ENCODE measurements at places on chromosomes 5 and 9. TPM values are rescaled to one million over a fixed set of nuclear protein-coding genes. Genes with fewer than 3 reads are reported as not detected.

The PKD2L2 gene
- not detected for total RNA-seq

The PLAC8L1 gene
- total RNA-seq: not detected

- DNase-seq: no peak
Observed at GRCh38 chr5:19488786-19489185, 499.2 kb downstream of the CDH18 start.

DNA sequence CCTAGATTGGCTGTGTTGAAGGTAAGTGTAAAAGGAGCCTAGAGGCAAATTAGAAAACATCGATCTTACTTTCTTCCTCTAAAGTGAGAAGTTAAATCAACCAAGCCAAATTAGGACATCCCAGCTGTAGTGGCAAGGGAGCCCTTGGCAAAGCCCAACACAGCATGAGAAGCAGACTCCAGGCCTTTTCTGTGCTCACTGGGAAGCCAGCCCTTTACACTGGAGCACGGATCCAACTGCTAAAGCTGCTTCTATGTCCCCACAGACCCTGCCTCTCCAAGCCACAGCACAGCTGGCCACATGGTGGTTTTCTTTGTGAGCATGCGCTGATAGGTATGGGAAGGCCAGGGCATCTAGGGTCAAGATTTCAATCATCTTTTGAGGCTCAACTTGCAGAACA lies 94.1 kb downstream of the APBA1 start:
- no peak for DNase-seq

Data from activated naive CD8-positive, alpha-beta T cell treated with anti-CD3 and anti-CD28 coated beads for 36 hours (primary cell).